T-helper 2 cell (primary cell): ENCODE measurements at places on chromosomes 6 and 20.

DNA sequence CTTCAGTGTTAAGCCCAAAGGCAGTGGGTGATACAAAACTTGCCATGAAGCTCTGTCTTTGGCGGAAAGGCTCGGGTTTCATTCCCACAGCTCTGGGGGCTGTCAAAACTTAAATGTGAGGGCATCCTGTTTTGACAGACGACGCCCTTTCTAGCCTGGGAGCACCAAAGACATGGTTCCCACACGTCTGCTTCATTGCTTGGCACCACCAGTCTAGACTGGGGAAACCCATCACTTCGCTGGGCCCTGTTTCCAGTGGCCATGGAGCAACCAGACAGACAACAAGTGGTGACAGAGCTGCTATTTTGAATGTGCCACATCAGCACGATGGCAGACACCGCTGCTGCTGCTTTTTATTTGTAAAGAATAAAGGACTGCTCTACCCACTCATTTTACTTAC, 127.5 kb downstream of the SASH1 start:
- no peak for DNase-seq

DNA sequence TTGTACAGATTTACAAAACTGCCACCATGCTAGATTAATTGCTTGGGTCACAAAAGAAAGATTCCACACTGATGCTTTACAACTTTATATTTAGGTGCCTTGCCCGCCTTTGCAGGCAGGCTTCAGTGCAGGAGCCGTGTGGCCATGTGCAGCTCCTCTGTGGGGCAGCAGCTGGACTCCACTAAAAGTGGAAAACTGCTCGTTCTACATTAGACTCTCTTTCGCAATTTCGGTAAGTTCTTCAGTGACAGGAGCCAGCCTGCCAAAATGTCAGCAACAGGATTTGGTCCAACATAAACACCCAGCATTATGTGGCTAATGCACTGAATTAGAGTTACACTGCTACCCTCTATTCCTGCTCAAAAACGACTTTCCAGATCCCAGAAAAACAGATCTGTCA, 174.4 kb upstream of the KCNK16 start:
- DNase-seq, result no peak

DNA sequence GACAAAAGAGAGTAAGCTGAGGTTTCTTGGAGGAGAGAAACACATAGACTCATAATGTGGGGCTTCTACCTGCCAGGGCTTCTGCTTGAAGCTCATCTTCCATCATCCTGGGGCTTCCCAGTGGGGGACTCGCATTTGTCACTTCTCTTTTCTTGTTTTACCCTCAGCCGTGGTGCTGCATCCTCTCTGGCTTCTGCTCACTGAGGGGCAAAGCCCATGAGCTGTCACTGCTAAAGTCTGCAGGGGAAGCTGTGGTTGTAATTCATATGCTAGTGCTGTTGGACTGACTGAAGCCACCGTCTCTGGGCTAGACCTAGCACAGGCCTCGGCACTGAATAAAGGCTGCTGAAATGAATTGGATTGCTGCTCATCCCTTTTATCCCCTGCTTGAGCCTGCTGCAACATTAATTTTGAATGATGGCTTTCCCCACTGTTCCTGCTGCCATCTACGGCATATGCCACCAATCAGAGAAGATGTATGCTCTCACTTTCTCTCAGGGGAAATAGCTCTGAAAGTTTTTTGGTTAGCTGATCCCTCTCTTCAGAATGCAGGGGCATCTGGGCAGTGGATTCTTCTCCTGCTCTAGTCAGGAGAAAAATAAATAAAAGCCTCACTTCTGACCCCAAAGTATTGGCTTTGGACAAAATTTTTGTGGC, 568.4 kb upstream of the MAP3K7 start:
- no peak for DNase-seq

DNA sequence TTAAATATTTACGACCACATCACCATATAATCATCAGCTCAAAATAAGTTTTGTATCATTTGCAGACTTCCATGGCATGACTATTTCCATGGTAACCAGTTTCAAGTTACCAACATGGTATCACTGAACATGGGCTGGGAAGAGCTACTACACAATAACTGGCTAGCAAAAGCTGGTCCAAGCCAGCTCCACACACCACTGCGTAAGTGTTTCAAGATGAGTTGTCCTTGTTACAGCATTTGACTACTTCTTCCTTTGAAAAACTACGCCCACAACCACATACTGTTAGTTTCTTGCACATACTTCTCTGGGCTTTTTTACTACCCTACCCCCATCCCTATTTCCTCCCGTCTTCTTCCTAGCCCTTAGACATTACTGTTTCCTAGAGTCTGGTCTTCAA, 8.5 kb downstream of the CD164 start:
- DNase-seq, result no peak

- no peak for DNase-seq
Measured at GRCh38 chr20:21126581-21126870, 644 bp downstream of the KIZ start.

- no peak for DNase-seq
Measured at GRCh38 chr6:158554611-158555361, 5.1 kb upstream of the TMEM181 start.

- DNase-seq, result no peak
Measured at GRCh38 chr20:24653306-24653705, 183.9 kb downstream of the SYNDIG1 start.

- no peak for DNase-seq
Measured at GRCh38 chr6:137452333-137452894, 41.8 kb downstream of the OLIG3 start.

DNA sequence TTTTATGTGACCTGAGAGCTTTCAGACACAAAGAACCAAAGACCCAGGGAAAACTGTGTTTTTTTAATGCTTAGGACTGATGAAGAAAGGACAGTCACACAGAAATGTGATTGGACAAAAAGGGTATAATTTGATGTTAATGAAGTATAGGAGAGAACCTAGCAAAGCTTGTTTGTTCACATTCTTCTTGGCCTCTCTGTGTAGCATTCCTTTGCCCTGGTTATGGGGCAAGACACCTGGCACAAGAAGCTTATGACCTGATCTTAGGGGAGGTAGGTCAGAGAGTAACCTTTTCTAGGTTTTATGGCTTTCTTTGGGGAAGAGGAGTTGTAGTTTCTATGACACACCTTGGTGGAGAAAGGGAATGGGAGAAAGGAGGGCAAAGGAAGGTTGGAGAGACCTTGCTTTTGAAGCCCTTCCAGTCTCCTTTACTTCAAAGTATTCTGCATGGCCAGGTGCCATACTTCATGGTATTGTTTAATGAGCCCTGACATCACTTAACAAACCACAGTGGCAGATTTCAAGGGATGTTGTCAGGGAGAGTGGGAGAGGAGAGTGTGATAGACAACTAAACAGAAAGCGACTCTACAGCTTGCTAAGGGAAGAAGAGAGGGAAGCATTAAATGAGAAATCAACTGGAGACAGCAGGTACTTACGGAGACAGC, 701.8 kb upstream of the FLRT3 start:
- no peak for DNase-seq

- DNase-seq, result no peak
Measured at GRCh38 chr6:105226598-105227294, 46.9 kb upstream of the POPDC3 start.

DNA sequence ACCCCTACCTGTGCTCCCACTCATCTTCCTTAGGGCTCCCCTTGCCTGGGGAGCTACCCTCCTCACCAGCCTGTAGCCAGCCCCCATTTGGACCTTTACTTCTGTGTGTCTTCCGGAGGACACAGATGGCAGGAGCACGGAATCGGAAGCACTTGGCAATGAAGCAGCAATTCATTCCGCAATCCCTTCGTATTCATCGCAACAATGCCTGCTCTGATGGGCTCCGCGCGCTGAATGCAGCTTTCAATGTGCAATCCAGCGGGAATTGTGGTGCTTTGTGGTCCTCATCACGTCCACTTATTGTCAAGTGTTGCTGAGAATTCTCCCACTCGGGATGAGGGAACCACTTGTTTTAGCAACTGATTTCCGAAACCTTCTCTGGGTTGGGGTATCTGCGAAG, 336.0 kb downstream of the DHX35 start:
- no peak for DNase-seq

DNA sequence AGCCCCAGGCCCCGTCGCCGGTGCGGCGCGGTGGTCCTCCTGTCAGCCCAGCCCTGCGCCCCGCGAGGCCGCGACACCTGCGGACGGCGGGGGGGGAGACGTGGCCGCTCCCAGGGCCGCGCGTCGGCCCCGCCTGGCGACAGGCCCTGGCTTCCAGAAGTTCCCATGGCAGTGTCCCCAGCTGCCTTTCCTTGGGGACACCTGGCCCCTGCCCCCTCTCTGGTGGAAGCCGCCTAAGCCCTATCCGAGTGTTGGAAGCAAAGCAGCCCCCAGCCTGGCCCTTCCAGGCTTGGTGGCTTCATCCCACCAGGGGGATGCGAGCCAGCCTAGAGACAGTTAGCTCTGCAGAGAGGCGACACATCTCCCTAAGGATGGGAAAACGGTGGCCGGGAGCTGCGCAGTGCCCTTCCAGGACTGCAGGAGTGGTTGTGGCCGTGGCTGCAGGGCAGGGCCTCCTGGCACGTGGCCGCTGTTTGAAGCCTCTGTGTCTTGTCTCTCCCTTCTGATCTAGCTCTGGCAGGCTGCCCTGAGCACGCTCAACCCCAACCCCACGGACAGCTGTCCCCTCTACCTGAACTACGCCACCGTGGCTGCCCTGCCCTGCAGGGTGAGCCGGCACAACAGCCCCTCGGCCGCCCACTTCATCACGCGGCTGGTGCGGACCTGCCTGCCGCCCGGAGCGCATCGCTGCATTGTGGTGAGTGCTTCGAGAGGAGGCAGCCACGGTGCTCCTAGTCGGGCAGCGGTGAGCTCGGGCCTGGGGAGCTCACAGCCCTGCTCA, 816 bp downstream of the NPEPL1 start:
- peak; percentile 35 for DNase-seq

DNA sequence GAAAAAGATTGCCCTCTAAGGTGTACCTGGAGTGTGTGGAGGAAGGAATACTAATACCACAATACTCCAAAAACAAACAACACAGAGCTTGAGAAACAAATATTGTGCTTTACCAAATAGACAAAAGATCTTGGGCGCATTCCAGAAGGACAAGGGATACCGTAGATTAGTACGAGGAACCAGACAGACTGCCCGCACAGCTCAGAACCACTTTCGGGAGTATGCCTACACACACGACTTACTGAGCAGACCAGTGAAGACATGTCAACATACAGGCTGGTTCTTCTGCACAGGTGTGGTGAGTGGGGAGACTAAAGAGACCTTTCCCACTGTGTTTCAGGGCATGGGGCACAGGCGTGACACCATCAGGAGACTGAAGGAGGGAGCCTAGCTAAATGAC, 15.8 kb upstream of the FOXQ1 start:
- DNase-seq, result no peak

DNA sequence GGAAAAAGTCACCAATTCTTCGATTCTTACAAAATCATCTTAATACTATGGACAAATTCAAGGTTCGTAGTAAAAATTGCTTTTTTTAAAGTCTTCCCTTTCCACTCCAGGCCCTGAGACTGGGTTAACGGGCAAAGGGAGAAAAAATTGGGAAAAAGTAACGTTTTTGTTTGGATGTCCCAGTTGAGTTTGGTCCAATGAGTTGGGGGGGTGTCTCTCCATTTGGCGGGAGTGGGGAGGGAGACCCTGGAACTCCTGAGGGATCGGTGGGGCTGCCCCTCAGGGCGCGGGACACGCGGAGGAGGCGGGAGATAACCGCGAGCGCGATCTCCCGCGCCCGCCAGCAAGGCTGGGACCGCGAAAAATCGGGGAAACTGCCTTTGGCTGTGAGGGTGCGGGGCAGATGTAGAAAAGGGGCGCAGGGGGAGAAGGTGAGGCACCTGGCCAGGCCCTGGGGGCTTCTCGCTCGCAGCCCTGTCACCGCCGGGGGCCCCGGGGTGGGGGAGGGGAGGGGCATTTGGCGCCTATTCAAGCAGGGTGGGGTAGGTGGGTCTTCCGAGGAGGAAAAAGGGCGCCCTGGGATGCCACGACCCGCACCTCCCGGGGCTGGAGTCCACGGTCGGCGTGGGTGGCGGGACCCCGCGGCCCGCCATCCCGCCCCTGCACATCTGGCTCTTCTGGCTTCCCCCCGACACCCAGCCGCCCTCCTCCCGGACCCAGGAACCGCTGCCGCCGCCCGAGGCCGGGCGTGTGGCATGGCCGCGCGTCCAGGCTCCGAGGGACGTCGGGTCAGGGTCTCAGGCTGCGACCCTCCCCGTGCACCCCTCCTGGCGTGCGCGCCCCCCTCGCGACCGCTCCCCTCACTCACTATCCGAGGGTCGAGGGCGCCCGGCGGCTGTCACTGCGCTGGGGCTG, 595 bp downstream of the FBXO5 start:
- no peak for DNase-seq

- no peak for DNase-seq
Measured at GRCh38 chr6:46453741-46454316, 37.4 kb downstream of the RCAN2 start.

- no peak for DNase-seq
Measured at GRCh38 chr6:9514146-9514545, 900.7 kb downstream of the TFAP2A start.

- DNase-seq, result no peak
Measured at GRCh38 chr6:156821707-156822106, 44.5 kb downstream of the ARID1B start.
